ENCODE measurements at places on chromosomes 2 and 18.

GRCh38 chr2:217033186-217033585 is 173.3 kb upstream of the TNP1 start:
- no peak for DNase-seq

- DNase-seq, result peak; percentile 18
Measured at GRCh38 chr2:45602624-45603023, 8.4 kb downstream of the SRBD1 start.

DNA sequence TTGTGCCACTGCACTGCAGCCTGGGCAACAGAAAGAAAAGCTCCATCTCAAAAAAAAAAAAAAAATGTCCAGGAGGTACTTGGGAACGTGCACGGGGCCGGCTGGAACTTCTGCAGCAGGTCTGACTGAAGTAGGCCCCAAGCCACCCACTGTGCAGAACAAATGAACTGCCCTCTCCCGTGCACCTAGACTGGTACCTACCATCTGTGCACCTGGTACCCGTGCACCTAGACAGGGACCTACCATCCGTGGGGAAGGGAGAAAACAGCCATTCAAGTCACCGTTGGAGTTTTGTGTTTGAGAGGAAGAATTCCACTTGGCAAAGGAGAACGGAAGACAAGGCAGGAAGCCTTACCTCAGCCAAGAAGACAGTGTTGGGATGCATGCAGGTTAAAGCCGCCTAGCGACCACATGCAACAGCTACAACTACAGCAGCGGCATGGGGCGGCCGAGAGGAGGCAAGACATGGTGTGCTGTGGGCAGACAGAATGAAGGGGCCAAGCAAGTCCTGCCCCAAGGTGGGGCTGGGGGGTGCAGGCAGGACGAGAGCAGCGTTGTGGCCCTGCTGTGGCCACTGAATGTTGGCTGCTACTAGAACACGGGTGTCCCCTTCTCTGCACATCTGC is 16.1 kb downstream of the ST3GAL5 start:
- DNase-seq, result no peak

DNA sequence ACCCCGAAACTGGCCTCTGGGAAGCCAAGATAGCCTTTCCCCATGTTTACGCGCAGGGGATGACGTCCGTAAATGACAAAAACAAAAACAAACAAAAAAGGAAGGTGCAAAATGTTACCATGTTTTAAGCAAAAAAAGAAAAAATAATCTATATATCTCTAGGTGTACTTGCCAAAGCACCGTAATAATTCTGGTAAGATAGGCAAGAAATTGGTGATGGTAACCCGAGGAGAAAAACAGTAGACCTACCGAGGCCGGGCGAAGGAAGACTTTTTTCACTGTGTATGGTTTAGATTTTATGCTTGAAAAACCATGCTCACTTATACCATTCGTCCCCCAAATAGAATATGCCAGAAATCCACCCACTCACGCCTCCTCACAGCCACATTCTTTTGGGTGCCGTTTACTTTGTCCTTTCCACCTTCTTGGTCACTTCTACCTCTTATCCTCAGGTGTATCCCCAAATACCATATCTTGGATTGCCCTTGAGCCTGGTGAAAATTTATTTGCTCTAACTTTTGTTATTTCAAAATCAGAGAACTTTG is 8.0 kb downstream of the GATA6 start:
- no peak for DNase-seq

DNA sequence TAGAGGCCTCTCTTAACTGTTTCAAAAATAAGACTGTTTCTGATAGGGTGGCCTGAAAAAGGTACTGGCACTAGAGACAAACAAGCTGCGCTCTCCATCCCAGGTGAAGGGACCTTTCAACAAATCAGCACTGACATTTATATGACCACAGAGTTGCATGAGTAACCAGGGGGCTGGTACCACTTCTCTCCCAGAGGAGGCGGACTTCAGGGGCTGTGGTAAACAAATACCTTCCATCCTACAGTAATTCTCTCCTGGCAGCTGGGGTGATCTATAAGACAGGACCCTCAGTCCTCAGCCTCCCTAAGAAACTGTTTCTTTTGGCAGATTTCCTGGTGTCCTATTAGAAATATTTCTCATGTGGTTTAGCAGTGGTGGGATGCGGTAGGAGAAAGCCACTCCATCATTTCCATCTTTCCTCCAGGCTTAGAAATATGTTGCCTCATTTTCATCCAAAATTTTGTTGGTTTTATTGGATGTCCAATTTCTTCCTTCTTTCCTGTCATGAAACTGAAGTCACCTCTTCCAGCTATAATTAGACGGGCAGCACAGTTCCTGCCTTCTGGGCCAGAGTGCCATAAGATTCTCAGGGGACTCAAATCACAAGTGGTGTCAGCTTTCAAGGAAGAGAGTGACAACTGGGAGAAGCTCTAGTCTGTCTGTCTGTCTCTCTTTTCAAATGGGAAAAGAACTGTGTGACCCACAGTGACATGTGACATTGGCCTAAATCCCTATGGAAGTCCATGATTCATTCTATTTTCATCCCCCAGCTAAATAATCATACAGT is 96.4 kb downstream of the CYRIA start:
- DNase-seq, result no peak

DNA sequence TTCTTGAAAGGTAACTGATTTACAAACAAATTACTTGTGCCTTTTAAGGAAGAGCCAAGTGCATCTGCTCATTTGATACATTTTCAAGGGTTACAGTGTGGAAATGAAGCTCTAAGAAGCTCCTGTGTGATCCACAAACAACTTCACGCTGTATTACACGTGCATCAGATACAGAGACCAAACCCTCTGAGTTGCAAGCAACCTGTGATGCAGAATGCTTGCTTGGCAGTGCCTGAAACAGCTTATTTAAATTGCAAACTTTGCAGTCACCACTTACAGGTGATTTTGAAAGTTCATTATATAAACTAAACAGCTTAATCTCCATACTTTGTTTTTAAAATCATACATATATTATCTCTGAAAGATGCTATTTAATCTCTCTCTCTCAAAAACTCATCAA is 50.1 kb downstream of the ZEB2 start:
- DNase-seq, result no peak

- DNase-seq, result no peak
Measured at GRCh38 chr18:48333563-48333962, 75.6 kb downstream of the ZBTB7C start.

GRCh38 chr18:62781893-62782292 is 66.6 kb downstream of the PHLPP1 start:
- DNase-seq, result peak; percentile 56

DNA sequence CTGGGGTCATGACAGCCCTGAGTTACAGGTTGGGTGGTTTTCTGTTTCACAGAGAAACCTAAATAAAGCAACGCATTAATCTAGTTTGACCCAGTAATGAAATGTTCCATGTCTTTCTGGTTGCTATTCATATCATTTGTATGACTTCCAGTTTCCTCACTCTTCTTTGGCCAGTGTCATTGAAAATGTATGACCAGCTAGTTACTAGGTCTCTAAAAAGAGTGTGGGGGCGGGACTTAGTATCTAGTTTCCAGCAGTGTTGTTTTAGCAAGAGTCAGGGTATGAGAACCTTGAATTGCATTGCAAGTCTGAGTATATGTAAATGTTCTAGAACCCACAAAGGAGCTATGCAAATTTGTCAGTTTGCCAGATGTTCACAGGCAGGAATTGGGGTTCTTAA is 47.7 kb downstream of the SLC9A2 start:
- DNase-seq, result no peak

- no peak for DNase-seq
Measured at GRCh38 chr2:36754578-36754977, 58.1 kb downstream of the VIT start.

DNA sequence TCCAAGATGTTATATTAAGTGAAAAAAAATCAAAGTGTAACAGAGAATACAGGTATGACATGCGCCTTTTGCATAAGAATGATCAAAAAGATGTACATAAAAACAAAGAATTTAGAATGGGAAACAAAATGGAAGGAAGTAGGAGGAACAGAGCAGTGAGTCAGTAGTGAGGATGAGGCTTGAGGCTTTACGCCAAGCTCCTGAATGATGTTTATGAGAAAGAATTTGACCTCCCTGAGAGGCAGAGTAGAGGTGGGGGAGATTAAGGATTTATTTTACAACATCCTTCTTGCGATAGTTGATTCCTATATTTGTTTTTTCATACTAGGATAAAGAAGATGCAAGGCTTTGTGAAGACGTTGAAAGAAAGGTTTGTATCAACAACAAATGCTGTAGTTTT is 81.4 kb downstream of the DCDC2C start:
- no peak for DNase-seq

DNA sequence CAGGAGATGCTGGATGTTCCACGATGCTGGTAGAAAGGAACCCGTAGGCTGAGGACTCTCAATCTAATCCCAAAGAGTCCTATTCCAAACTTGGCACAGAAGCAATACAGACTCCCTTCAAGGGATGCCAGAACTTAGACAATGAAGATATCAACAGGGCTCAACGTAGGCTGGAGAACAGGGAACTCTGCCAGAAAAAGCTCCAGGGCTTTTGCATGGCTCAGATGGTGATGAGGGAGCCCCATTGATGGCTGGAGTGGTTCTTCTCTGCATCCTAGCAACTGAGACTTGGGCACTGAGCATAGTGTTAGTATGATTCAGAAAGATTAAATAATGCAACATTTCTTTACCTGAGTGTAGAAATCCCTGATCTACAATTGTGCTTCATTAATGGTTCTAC is 117.2 kb upstream of the NCK2 start:
- no peak for DNase-seq

DNA sequence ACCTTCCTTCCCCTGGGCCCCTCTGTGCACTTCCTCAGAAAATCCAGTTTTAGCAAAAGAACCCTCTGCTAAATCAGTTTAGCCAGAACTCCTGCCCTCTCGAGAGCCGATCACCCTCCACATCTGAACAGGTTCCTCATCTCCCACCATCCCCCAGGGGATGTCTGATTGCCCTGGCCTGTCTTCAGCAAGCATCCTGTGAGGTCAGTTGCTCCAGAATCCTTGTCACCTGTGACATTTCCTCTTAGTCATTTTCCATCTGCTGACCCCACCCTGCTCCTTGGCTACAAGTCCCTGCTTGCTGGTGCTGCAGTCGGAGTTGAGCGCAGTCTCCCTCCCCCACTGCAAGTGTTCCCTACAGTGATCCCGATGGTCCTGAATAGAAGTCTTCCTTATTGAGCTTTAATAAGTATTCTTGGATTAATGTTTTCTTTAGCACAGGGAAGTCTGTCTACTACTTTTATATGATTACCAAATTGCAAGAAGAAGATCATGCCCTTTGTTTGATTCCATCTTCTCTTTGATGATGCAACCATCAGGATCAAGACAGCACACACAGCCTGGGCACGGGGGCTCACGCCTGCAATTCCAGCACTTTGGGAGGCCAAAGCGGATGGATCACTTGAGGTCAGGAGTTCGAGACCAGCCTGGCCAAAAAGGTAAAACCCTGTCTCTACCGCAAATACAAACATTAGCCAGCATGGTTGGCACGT is 30.9 kb upstream of the UBE2F start:
- DNase-seq, result no peak

GRCh38 chr2:68152681-68153347 is 4.9 kb upstream of the PNO1 start:
- DNase-seq, result no peak

DNA sequence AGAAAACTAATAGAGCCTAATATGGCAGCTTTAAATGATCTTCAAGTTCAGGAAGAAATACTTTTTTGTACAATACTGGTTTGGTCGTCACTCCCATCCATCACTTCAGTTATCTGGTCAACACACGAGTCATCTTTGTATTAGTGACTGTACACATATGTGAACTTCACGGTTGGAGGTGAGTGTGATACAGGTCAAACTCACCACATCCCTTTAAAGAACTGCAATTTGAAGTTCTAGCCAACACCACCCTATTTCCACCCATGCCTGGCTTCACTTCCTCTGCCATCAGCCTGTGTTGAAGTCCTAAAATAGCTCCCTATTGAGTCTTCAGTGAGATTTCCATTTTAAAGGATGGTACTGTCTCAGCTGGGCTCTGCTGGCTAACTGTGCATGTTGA is 361.9 kb downstream of the TXNL1 start:
- DNase-seq, result no peak

DNA sequence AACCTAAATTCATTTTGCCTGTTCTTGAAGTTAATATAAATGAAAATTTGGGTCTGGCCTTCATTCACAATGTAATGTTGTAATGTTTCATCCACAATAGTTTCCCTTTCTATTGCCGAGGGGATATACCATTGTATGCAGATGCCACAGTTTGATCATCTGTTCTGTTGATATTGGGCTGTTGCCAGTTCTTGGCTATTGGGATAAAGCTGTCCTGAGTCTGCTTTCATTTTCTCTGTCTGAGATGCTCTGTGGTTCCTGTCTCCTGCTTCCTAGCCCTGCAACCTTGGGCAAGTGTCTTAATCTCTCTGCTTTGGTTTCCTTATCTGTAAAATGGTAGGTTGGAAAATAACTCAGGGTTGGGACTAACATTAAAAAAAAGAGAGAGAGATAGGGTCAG is 25.2 kb downstream of the B3GNT2 start:
- peak; percentile 74 for DNase-seq

DNA sequence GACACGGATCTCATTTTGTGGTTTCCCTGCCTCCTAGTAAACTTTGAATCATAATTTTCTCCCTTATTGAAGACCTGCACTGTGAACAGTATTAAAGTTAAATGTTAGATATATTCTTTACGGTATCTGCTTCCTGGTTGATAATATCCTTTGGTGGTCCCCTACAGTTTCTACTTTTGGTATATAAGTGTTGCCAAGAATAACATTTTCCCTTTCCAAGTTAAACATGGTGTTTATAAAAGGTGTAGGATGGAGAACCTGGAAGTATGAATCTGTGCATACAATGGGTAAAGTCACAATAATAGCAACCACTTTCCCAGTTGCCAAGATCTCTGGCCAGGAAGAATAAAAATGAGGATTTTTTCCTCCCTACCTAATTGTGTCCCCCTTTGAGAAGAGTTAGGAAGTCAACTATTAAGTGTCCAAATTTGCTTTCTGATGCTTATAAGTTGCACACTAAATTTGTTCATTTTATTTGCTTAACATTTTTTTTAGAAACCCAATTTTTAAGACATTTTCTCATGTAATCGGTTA is 201.0 kb upstream of the STK17B start:
- DNase-seq, result no peak

- no peak for DNase-seq
Measured at GRCh38 chr2:119697290-119698020, 18.5 kb downstream of the TMEM177 start.

DNA sequence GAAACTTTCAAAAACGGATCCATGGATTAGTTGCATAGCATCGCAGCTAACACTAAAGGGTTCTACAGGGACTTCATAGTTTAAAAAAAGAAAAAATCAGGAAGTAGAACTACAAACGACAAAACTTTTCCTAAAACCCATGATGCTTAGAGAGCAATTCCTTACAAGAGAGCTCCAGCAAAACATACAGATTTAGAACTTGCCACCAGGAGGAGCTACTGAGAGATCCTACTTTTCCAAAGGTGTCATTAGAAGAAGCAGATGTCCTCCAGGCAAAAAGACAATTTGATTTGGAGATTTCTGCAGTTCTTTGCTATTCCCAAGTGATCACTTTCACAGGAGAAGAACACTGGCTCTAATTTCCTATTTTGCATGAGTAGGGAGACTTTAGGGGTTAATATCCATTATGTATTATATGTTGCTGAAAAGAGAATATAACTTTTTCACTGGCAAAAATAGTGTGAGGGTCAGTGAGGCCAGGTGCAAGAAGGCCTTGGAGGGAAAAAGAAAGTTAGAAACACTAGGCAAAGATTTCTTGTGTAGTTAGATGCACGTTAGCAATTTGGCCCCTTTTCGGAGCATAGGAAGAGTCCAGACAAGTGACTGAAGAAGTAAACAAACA is 436.2 kb downstream of the SUCLG1 start:
- DNase-seq, result peak; percentile 43

Data from inflammatory macrophage treated with lipopolysaccharide for 4 hours (primary cell).